ENCODE measurements at places on chromosomes 11 and 22.

DNA sequence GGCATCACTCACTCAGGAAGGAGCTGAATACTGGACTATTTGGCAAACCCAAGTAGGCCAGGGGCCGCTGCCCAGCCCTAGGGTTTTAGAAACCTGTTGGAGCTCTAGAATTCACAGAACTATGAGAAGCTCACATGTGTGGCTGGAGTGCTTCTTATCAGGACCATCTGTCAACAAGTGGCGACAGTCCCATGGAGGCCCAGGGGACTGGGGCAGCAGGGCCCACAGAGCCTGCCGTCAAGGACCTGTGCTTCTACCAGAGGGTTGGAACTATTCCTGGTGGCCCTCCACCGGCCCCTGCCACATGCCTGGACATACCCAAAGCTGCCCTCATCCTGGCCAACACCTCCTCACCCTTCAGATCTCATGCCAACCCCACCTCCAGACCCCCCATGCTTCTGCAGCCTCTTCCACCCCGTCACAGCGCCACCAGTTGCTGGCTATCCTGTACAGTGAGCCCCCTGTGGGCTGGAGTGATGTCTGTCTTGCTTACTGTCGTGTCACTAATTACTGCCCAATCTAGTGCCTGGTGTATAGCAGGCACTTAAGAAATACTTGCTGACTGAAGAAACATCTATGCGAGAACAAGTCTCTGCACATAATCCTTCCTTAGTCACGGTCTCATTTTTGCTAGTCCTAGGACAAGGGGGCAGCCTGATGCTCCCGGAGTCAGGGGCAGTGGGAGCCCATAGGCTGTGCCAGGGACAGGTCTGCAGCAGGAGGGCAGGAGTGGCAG is 27.2 kb upstream of the RASL10A start:
- no peak for DNase-seq

DNA sequence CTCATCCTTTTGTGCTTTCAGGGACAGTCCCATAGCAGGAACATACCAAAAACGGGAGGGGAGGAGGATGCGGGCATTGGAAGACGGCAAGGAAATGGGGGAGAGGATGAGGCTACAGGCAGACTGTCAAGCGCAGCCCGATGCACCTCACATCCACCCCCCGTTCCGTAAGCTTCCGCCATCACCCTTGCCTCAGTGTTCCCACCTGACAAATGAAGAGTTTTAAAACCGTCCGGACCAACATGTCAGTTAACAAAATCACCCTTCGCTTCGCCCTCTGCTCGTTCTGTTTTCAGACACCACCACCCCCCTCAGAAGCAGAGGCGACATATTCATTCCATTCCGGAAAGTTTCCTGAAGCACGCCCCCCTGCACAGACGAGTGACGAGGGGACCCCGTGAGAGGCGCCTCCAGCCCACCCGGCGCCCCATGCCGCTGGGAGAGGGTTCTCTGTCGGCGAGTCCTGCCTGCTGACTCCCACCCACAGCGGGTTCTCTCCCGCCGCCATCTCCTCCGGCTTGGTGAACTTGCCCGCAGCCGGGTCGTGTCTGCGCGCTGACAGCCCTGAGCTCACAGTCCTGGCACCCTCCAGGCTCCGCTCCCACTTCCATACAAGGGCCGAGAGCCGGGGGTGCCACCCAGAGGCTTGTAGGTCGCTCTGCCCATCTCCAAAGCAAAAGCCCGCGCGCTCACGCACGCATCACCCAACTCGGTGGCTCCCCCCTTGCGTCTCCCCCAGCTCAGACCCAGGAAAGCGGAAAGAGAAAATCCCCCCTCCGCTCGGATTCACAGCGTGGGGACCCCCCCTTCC is 1.5 kb downstream of the IGSF9B start:
- DNase-seq = peak; percentile 75

DNA sequence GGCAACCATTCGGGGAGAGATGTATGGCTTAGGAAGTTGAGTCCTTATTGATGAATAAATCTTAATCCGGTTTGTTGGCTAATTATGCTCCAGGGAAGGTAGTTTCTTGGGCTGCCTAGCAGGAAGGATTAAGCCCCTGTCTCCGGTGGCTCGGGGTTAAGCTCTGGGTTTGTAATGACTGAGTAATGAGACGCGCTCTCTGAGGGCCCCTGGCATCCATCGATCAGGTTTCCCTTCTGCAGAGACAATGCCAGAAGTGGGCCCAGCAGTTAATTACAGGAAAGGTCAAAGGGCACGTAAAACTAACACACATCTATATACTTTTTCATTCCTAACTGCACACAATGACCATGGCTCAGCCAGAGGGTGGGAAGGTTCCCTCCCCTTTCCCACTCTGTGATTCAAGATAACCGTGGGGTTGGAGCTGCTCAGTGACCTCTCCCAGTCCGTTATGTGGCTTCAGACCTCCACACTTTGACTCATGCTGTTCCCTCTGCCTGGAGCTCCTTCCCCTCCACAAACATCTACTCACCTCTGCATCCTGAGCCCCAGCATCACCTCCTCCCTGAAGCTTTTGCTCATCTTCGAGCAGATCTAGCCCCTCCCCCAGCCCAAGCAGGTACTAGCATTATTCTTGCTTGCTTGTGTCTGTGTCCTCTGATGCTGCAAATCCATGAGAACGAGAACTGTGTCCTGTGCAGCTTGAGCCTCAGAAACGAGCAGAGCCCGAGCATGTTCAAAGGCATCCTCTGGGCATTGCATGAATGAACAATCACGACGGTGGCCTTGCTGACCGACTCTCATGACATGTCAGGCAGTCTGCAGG is 16.6 kb downstream of the SCUBE1 start:
- no peak for DNase-seq

- peak; percentile 53 for DNase-seq
Measured at GRCh38 chr11:9574622-9575259, 1.3 kb downstream of the WEE1 start.

GRCh38 chr11:119365071-119365591 is 16.4 kb downstream of the USP2 start:
- DNase-seq = no peak

Data from heart left ventricle (tissue), 16 donors.